Vagina (tissue), 2 donors: ENCODE measurements at places on chromosomes 16 and 17. TPM values are rescaled to one million over a fixed set of nuclear protein-coding genes. Genes with fewer than 3 reads are reported as not detected.

- H3K27ac ChIP-seq = no peak overlapping the region
- DNase-seq = no peak
- H3K4me3 ChIP-seq = no peak overlapping the region
- H3K36me3 ChIP-seq = peaks cover 11% of the 10 kb centered on the region
- no peaks in the 10 kb centered on the region for H3K27me3 ChIP-seq
- peaks cover 21% of the 10 kb centered on the region for H3K4me1 ChIP-seq
These were observed 44.6 kb downstream of the VPS35L start for GRCh38 chr16:19599968-19600716.

Gene SULT1A2
- total RNA-seq = not detected

Gene ZNF232
- 4.9 TPM for total RNA-seq

Gene SMIM22
- not detected for total RNA-seq

- DNase-seq = no peak
- H3K4me3 ChIP-seq = no peak overlapping the region
- H3K27me3 ChIP-seq = no peaks in the 10 kb centered on the region
- H3K4me1 ChIP-seq = peaks cover 9% of the 10 kb centered on the region
- H3K36me3 ChIP-seq = no peaks in the 10 kb centered on the region
These were observed 114.0 kb downstream of the PRKCB start for GRCh38 chr16:23949630-23950290.

Gene CES3
- total RNA-seq = 0.98 TPM

Gene GABARAPL2
- 86.4 TPM for total RNA-seq

DNA sequence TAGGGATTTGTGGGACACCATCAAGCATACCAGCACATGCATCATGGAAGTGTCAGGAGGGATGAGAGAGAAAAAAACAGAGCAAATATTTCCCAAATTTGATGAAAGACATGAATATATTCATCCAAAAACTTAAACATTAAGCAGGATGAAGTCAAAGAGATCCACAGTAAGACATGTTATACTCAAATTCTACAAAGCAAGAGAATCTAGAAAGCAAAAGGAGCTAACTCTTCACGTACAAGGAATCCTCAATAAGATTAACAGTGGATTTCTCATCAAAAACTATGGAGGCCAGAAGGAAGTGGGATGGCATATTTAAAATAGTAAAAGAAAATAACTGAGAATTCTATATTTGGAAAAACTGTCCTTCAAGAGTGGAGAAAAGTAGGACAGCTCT is 374.8 kb downstream of the ZFHX3 start:
- no peak overlapping the region for H3K4me3 ChIP-seq
- no peaks in the 10 kb centered on the region for H3K4me1 ChIP-seq
- no peak overlapping the region for H3K27ac ChIP-seq
- H3K36me3 ChIP-seq = no peaks in the 10 kb centered on the region
- no peak for DNase-seq
- no peaks in the 10 kb centered on the region for H3K27me3 ChIP-seq

DNA sequence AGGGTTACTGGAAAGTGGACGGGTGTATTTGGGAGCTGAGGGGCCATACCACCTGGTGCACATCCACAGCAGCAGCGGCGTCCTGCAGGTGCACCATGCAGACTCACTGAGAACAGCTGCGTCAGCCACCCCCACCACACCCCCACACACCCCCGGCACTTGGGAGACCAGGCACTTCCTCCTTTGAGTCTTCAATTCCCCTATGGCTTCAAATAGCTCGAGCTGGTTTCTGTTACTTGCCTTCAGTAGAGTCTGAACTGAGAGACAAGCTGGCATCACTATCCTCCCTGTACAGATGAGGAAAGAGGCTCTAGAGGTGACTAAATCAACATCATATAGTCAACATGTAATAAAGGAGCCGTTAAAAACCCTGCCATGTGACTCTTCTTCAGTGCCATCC is 15.4 kb downstream of the CUEDC1 start:
- H3K4me3 ChIP-seq = no peak overlapping the region
- DNase-seq = no peak
- peaks cover 99% of the 10 kb centered on the region for H3K4me1 ChIP-seq
- H3K27ac ChIP-seq = no peak overlapping the region
- no peaks in the 10 kb centered on the region for H3K27me3 ChIP-seq

Gene DPEP3
- not detected for total RNA-seq

DNA sequence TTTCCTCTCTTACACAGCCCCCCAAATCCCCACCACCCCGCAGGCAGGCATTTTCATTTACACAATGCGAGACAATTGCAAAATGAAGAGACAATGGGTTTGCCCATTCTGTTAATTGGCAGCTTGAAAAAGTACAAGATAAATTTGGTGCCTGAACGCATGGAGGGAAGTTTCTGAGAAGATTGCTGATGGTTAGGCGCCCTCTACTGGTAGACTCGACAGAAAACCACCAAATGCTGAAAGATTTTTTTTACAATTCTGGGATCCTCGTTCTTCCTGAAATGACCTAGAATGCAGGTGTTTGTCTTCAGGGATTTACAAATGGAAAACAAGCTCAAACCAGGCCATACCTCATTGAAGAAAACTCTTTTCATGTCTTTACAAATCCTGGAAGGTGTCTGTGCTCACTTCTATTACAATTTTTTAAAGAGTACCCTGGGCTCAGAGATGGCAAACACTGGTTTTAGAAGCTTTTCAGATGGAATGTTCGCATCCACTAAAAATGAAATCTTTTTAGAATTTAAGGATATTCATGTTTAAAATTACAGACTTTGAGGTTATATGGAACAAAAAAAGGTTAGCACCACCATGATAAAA is 338.5 kb downstream of the PMP22 start:
- H3K27me3 ChIP-seq = no peaks in the 10 kb centered on the region
- no peak overlapping the region for H3K4me3 ChIP-seq
- H3K4me1 ChIP-seq = no peaks in the 10 kb centered on the region
- H3K36me3 ChIP-seq = no peaks in the 10 kb centered on the region
- no peak for DNase-seq

GRCh38 chr17:48834973-48835372 is 4.1 kb downstream of the CALCOCO2 start:
- H3K36me3 ChIP-seq = no peaks in the 10 kb centered on the region
- H3K4me3 ChIP-seq = no peak overlapping the region
- H3K27ac ChIP-seq = no peak overlapping the region
- H3K4me1 ChIP-seq = peaks cover 85% of the 10 kb centered on the region

Gene UBE2G1
- 45.4 TPM for total RNA-seq

Gene ENO3
- total RNA-seq = 5.6 TPM

DNA sequence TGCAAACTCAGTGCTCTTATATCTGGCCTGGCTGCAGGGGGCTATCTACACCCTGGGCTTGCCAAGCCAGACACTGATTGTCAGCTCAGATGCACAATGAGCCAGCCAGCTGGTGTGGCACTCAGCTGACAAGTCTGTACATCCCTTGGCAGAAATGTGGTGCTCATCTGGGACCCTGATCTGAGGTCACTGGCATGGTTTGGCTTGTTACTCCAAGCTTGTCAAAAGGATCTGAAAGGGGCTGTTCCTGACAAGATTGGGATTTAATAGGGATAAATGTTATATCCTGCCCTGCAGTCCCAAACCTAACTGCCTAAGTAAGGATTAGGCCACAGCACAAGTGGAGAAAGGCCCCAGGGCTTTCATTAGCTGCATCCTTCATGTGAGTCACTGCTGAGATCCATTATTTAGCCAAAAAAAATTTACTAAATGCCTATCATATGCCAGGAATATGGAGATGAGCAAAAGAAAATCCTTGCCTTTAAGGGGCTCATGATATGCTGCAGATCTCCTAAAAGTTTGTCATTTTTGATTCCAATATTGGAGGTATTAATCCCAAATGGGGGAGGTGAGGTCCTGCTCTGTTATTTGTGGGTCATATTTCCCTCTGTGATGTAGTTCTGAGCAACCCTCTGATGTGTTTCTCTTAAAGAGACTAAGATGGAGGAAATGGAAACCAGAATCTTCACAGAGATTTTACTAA is 6.3 kb downstream of the SLC6A2 start:
- DNase-seq = no peak
- H3K27me3 ChIP-seq = no peaks in the 10 kb centered on the region
- no peaks in the 10 kb centered on the region for H3K36me3 ChIP-seq

GRCh38 chr16:10878644-10879501 is 1.9 kb downstream of the CIITA start:
- H3K36me3 ChIP-seq = no peaks in the 10 kb centered on the region
- peaks cover 17% of the 10 kb centered on the region for H3K4me1 ChIP-seq
